ENCODE measurements at places on chromosomes 1 and 21. TPM values are rescaled to one million over a fixed set of nuclear protein-coding genes. Genes with fewer than 3 reads are reported as not detected.

- H3K36me3 ChIP-seq, result no peaks in the 10 kb centered on the region
- no peaks in the 10 kb centered on the region for H3K27me3 ChIP-seq
- H3K27ac ChIP-seq, result no peak overlapping the region
- H3K4me3 ChIP-seq, result no peak overlapping the region
- DNase-seq, result no peak
- H3K4me1 ChIP-seq, result no peaks in the 10 kb centered on the region
These were observed 15.1 kb upstream of the CD58 start for GRCh38 chr1:116585886-116586285.

- no peaks in the 10 kb centered on the region for H3K4me1 ChIP-seq
- DNase-seq, result no peak
- H3K27ac ChIP-seq, result no peak overlapping the region
- no peaks in the 10 kb centered on the region for H3K27me3 ChIP-seq
These were observed 16.4 kb downstream of the EPHA2 start for GRCh38 chr1:16139473-16139962.

GRCh38 chr1:57262472-57262871 lies 161.4 kb downstream of the DAB1 start:
- no peaks in the 10 kb centered on the region for H3K36me3 ChIP-seq
- H3K4me1 ChIP-seq, result no peaks in the 10 kb centered on the region
- no peak overlapping the region for H3K27ac ChIP-seq
- no peaks in the 10 kb centered on the region for H3K27me3 ChIP-seq
- no peak overlapping the region for H3K4me3 ChIP-seq

GRCh38 chr1:41641475-41641814 lies 157.0 kb upstream of the EDN2 start:
- peaks cover 27% of the 10 kb centered on the region for H3K4me1 ChIP-seq
- no peaks in the 10 kb centered on the region for H3K36me3 ChIP-seq
- no peak overlapping the region for H3K27ac ChIP-seq
- no peak overlapping the region for H3K4me3 ChIP-seq

GRCh38 chr1:40745176-40745575 lies 38.4 kb upstream of the KCNQ4 start:
- peaks cover 63% of the 10 kb centered on the region for H3K36me3 ChIP-seq
- no peak for DNase-seq
- peak overlapping the region; percentile 50 for H3K4me3 ChIP-seq

GRCh38 chr21:29371464-29371863 lies 72.7 kb downstream of the BACH1 start:
- H3K4me1 ChIP-seq, result no peaks in the 10 kb centered on the region
- H3K27ac ChIP-seq, result no peak overlapping the region
- DNase-seq, result no peak
- peaks cover 10% of the 10 kb centered on the region for H3K36me3 ChIP-seq

DNA sequence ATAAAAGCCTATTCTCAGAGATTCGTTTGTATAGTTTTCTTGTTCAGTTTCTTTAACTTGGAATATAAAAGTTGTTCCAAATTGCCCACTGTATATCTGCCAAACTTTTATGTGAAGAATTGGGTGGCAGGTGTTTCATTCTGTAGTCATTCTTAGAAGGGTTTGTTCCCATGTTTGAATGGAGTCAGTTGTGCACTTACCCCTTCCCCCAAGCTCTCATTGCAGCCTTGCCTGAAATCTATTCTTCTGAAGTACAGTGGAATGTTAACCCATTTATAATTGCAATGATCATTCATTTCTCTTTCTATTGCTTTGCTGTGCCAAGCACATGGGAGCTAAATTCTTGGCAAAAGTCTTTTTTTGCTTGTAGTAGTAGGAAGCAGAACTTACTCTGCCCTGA lies 375.3 kb upstream of the C1orf87 start:
- H3K27ac ChIP-seq, result no peak overlapping the region
- DNase-seq, result no peak
- H3K4me3 ChIP-seq, result no peak overlapping the region
- H3K4me1 ChIP-seq, result no peaks in the 10 kb centered on the region
- no peaks in the 10 kb centered on the region for H3K27me3 ChIP-seq
- H3K36me3 ChIP-seq, result no peaks in the 10 kb centered on the region

GRCh38 chr1:17601643-17602382 lies 62.3 kb downstream of the ARHGEF10L start:
- no peaks in the 10 kb centered on the region for H3K27me3 ChIP-seq
- no peak overlapping the region for H3K27ac ChIP-seq
- no peak for DNase-seq
- H3K4me3 ChIP-seq, result no peak overlapping the region
- no peaks in the 10 kb centered on the region for H3K36me3 ChIP-seq

DNA sequence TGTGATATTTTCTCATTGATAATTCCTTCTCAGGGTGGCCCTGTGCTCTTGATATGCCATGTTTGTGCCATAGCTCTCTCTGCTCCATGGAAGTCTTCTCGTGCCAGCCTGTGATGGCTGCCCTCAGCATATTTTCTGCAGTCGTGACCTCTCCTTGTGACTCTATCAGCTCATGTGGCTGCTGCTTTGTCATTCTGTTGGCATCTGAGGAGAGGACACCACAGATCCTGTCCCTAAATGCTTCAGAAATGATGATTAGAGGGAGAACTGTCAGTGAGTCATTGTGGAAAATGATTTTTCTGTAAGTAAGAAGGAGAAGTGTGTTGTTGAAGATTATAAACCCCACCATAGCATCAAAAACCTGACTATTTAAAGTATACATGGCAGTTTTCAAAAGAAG lies 286.0 kb downstream of the ADGRL2 start:
- no peaks in the 10 kb centered on the region for H3K36me3 ChIP-seq
- H3K27me3 ChIP-seq, result no peaks in the 10 kb centered on the region
- no peak for DNase-seq
- H3K27ac ChIP-seq, result no peak overlapping the region
- H3K4me3 ChIP-seq, result no peak overlapping the region
- H3K4me1 ChIP-seq, result no peaks in the 10 kb centered on the region

DNA sequence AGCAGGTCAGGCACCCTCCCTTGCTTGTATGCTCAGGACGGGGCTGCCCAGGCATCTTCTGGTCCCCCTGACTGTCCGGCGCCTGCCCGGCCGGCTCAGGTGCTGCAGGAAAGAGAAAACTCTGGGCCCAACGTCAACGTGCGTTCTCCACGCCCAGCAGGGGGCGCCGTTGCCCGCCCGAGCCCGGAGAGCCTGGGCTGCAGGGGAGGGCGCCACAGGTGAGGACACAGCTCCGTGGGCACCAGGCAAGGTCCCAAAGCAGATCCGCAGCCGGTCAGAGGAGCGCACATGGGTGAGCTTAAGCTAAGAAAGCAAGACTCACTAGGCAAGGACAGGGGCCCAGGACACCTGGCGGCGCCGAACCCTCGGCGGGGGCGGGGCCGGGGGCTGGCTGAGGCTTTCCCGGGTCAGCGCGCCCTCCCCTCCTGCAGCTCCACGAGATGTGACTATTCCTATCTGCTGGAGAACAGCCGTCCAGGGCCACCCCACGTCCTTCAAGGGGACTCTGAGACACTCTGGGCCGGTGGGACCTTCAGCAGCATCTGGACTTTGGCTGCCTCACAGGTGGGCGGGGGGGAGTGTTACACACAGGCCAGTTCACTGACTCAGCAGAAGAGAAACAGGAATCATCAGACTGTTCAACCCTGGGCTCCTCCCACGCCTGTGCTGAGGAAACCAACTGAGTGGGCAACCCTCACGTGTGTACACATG lies 29.3 kb downstream of the KRTAP10-1 start:
- no peaks in the 10 kb centered on the region for H3K27me3 ChIP-seq
- DNase-seq, result peak; percentile 87
- H3K36me3 ChIP-seq, result no peaks in the 10 kb centered on the region
- no peak overlapping the region for H3K4me3 ChIP-seq
- peaks cover 6% of the 10 kb centered on the region for H3K4me1 ChIP-seq

DNA sequence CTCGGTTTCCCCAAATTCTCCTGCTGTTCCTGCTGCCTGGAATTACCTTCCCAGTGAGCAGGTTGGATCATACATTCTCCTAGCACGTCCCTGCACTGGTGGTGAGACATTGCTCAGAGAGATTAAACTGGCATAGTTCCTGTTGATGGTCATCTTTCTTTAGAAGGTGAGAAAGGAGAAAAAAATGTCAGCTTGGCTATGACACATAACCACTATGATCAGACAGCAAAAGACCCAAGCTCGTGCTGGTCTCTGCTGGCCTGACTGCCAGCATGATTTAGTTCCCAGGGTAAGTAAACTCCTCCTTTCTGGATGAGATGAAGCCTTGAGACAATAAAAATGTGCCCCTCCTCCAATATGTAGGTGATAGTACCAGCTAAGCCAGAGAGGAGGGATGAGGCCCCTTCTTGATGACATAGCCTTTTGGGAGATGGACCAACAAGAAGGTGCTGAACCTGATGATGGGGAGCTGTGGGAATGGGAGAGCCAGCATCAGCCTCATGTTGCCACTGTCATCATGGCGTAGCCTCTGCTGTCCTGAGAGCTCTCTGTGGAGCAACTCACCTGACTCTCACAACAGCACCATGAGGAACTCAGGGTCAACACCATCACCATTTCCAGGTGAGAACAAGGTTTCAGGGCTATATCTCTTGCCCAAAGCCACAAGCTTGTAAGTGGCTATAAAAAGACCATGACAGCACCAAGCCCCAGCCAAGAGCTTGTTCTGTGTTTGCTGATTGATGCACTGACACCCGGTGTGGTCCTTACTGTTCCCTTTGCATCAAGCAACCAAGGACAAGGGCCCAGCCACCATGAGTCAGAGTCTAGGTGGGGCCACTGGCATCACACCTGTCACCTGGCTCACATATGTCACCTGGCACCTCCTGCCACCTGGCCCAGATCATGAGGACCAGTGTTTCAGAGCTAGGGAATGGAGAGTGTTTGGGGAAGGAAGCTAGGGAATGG lies 200.0 kb downstream of the MATN1 start:
- peaks cover 7% of the 10 kb centered on the region for H3K4me1 ChIP-seq
- H3K27ac ChIP-seq, result no peak overlapping the region
- no peaks in the 10 kb centered on the region for H3K36me3 ChIP-seq
- no peaks in the 10 kb centered on the region for H3K27me3 ChIP-seq

GRCh38 chr1:219666242-219666641 lies 53.3 kb upstream of the ZC3H11B start:
- no peak overlapping the region for H3K4me3 ChIP-seq
- H3K36me3 ChIP-seq, result no peaks in the 10 kb centered on the region
- H3K27me3 ChIP-seq, result no peaks in the 10 kb centered on the region
- H3K27ac ChIP-seq, result no peak overlapping the region
- DNase-seq, result no peak
- no peaks in the 10 kb centered on the region for H3K4me1 ChIP-seq

DNA sequence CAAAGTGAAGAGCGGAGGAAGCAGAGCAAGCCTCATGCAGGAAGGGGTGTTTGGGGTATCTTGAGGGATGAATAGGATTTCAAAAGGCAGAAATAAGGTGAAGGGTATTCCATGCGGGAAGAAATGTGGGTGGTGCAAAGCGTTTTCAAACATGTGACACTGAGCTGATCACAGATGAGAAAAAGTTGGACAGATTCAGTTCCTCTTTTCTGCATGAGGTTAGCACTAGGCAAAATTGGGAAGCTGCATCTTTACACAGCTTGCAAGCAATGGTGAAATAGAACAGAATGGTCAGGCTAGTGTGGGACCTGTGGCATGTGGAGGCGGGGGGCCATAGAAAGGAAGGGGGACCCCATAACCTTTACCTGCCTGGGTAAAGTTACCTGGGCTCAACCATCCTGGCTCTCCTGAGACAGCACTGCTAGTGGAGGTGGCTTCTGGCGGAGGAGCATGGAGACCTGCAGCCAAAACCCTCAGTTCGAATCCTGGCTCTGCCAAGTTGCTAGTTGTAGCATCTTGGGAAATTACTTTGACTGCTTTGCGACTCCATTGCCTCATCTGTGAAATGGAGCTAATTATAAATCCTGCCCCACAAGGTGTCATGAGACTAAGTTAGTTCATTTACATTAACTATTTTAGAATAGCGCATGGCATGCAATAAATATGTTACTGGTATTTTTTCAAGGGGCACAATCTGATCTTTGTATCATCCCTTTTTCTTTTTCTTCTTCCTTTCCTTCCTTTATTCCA lies 16.4 kb downstream of the KCNA10 start:
- H3K27me3 ChIP-seq, result no peaks in the 10 kb centered on the region
- no peak overlapping the region for H3K27ac ChIP-seq
- H3K36me3 ChIP-seq, result no peaks in the 10 kb centered on the region
- peak; percentile 84 for DNase-seq

- no peak for DNase-seq
- H3K4me1 ChIP-seq, result peaks cover 9% of the 10 kb centered on the region
- H3K36me3 ChIP-seq, result 0 out of 2 replicates have a peak, but pooled peaks cover 3% of the 10 kb centered on the region
These were observed 79.3 kb downstream of the OLFML2B start for GRCh38 chr1:161944381-161944780.

- no peaks in the 10 kb centered on the region for H3K4me1 ChIP-seq
- H3K27me3 ChIP-seq, result peaks cover under 1% of the 10 kb centered on the region
- H3K27ac ChIP-seq, result no peak overlapping the region
- DNase-seq, result no peak
These were observed 495.8 kb downstream of the AJAP1 start for GRCh38 chr1:5150191-5150590.

GRCh38 chr1:156320560-156320959 lies 17.5 kb downstream of the CCT3 start:
- no peak overlapping the region for H3K4me3 ChIP-seq
- DNase-seq, result no peak
- H3K27me3 ChIP-seq, result no peaks in the 10 kb centered on the region
- H3K27ac ChIP-seq, result no peak overlapping the region
- peaks cover 65% of the 10 kb centered on the region for H3K36me3 ChIP-seq
- H3K4me1 ChIP-seq, result no peaks in the 10 kb centered on the region

DNA sequence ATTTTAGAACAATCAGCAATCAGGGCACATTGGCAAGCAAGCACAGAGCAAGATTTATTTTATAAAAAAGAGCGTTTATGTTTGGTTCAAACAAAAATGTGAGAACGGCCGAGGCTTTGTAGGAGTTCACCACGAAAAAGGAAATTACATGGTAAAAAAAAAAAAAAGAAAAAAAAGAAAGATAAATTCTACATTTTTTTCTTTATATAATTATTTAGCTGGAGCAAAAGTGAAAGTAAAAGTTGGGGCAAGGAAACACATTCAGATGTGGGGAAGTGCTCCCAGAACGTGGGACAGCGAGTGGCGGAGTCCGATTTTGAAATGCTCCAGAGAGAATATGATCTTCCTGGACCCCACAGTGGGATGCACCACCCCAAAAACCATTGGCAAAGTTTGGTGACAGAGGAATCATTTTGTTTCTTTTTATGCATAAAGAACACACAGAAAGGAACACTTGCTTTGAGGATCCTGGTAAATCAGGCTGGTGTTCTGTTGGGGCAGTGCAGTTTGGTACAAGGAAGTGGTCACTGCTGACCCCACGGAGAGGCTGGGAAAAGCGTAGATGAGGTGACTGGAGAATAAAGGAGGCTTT lies 16.3 kb upstream of the ATP5PO start:
- peak; percentile 48 for DNase-seq
- H3K27me3 ChIP-seq, result no peaks in the 10 kb centered on the region
- no peaks in the 10 kb centered on the region for H3K36me3 ChIP-seq
- H3K4me3 ChIP-seq, result peak overlapping the region; percentile 47

Gene AGL
- total RNA-seq, result 28.7 TPM

Gene MYOC
- not detected for total RNA-seq

Gene AMY1C
- total RNA-seq, result not detected
